Endothelial cell of umbilical vein (primary cell): ENCODE measurements at places on chromosomes 2 and 18. TPM values are rescaled to one million over a fixed set of nuclear protein-coding genes. Genes with fewer than 3 reads are reported as not detected.

DNA sequence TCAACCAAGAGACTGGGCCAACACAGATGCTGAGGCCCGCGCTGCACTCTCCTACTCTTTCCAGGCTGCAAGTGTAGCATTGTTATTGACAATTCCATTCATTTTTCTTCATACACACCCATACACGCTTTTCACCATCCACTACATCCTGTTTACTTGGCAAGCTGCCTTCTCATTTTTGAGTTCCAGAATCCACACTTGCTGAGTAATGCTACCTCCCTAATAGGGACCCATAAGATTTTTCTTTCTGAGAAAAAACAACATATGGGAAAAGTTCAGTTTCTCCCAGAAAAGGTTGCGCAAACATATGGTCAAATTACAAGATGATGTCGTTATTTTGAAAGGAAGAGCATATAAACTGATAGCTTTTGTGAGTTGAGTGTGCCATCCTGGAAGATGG, 3.3 kb upstream of the NETO1 start:
- DNase-seq = no peak

DNA sequence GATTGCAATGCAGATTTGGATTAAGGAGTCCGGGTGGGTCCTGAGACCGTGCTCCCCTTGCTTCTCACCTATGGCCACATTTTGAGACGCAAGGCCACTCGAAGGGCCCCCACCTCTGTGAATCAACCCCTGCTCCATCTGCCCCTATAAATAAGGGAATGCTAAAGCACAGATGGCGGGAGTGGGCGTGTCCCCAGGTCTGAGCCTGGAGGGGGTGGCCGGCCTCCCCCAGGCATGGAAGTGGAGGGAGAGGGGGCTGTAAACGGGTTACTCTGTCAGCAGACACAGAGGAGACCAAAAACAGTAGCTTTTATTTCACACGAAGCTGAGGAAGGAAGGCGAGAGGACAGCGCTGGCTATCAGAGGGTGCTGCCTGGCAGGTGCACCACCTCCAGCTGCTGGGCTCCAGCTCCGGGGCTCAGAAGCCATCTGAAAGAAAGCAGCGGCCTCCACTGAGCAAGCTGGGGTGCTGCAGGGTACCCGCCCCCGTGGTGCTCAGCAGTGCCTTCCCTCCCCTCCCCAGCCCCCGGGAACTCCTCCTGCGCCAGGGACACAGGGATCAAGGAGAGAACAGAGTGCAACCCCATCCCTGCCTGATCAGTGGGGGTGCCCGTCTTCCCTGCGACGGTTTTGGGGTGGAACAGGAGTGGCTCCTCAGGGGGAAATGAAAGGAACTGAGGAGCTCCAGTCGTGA, 56.7 kb upstream of the RAB6C start:
- no peak for DNase-seq

DNA sequence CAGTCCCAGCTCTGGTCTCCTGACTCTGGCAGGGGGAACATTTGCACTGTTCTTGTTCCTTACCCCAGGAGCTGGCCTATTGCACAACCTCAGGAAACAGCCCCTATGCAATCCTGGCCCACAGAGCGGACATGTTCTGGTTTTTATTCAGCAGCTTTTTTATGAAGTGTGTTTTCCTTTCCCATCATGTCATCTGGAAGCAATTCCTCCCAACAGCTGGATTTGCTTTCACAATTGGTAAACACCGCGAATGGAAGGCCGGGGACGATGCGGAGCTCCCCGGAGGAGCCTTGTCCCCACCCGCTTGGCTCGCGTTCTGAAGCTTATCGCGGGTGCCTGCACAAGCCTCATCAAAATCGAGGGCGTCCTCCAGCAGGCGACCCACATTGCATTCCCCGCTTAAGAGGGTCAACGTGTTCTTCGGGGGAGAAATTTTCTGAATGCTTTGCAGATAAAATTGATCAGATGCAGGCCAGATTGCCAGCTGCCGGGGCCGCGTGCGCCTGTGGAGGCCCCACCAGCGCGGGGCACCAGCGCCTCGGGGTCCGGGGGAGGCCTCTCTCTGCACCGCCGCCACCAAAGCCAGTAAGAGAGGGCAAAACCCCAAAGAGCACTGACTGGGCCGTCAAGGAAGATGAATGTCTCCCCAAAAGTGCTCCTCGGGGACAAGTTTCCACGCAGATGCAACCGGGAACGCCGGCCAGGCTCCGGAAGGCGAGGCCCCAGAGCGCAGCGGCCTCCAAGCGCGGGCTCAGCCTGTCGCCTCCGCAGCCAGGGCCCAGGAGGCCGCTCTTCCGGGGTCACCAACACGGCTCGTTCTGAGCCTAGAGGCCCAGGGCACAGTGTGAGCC, 60.3 kb upstream of the SP3 start:
- DNase-seq = no peak

Gene SLC4A3
- 0.24 and 0.29 TPM in 2 replicates for polyA plus RNA-seq

GRCh38 chr2:108920686-108921085, 68.3 kb downstream of the EDAR start:
- DNase-seq = no peak
